ENCODE measurements at places on chromosomes 16 and 17. TPM values are rescaled to one million over a fixed set of nuclear protein-coding genes. Genes with fewer than 3 reads are reported as not detected.

- peaks cover 10% of the 10 kb centered on the region for H3K27me3 ChIP-seq
- peaks cover 30% of the 10 kb centered on the region for H3K4me1 ChIP-seq
- H3K27ac ChIP-seq = peak overlapping the region; percentile 96
- DNase-seq = no peak
- peak overlapping the region; percentile 90 for H3K4me3 ChIP-seq
- peaks cover 36% of the 10 kb centered on the region for H3K36me3 ChIP-seq
Measured at GRCh38 chr16:3282103-3282729, 1.1 kb upstream of the ZNF263 start.

DNA sequence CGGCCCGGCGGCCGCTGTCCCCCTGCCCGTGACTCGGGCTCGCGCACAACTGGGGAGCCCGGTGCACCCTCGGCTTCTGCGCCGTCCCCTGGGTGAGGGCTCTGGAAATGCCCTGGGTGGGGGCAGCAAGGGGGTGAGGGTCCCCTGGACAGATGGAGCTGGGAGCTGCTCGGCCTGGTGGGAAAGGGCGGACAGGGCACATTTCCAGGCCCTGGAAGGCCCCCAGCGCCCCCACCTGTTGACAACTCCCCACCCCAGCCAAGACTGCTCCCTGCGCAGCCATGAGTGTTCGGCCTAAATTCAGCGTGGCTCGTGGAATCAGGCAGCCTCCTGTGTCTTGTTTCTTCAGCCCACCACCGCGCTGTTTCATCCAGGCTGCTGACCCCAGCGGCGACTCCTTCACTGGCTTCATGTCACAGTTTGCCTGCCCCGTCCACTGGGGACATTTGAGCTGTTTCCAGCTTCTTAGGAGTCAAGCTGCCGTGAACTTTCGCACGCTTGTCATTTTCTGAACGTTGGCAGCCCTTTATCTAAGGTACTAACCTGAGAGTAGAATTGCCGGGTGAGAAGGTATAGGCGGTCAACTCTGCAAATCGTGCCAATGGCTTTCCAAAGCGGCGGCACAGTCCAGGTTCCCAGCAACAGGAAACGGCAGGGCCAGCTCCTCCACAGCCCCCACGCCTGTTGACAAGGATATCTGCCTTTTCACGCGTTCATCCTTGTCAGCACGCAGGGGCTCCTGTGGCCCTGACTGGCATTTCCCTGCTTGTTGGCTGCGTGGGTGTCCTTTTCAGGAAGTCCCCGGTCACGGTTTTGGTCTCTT is 895 bp downstream of the UTS2R start:
- DNase-seq = no peak
- peaks cover 51% of the 10 kb centered on the region for H3K27me3 ChIP-seq
- H3K4me3 ChIP-seq = no peak overlapping the region
- H3K27ac ChIP-seq = no peak overlapping the region

DNA sequence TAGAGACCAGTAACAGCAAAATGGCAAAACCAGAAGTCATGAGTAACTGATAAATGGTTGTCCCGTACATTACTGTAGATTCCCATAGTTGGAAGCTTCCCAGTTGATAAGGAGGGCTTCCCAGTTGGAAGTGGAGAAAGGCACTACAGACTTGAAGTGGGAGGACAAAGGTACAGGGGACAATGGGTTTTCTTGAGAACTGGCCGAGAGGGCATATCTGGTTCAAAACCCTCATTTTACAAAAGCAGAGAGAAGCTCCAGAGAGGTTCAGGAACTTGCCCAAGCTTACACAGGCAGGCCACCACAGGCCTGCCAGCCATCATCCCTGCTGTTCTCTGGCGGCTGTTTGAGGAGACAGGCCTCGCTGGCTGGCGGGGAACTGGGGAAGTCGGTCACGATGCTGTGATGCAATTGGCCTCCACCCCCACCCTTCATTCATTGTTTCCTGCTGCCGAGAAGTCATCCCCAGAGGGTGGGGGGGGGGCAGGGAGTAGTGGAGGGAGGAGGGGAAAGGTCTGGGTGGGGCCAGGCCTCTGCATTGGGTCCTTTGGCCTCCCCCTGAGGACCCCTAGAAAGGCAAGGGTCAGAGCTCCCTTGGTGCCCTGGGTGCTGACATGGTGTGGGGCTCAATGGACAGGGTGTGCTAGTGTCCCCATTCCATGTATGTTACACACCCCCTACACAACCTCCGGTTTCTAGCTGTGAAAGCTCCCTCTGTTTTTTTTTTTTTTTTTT is 3.0 kb downstream of the UBALD2 start:
- H3K36me3 ChIP-seq = peaks cover 55% of the 10 kb centered on the region
- peak overlapping the region; percentile 93 for H3K4me3 ChIP-seq
- H3K27me3 ChIP-seq = no peaks in the 10 kb centered on the region
- peak overlapping the region; percentile 99 for H3K27ac ChIP-seq
- peaks cover 61% of the 10 kb centered on the region for H3K4me1 ChIP-seq
- peak; percentile 79 for DNase-seq

- no peak overlapping the region for H3K27ac ChIP-seq
- H3K27me3 ChIP-seq = no peaks in the 10 kb centered on the region
- peaks cover 13% of the 10 kb centered on the region for H3K4me1 ChIP-seq
- no peak for DNase-seq
- H3K4me3 ChIP-seq = no peak overlapping the region
Measured at GRCh38 chr17:8913091-8913490, 45.6 kb upstream of the PIK3R6 start.

The FAM222B gene
- 15.7 TPM for total RNA-seq

- H3K27me3 ChIP-seq = no peaks in the 10 kb centered on the region
- H3K27ac ChIP-seq = no peak overlapping the region
- DNase-seq = no peak
- peaks cover 7% of the 10 kb centered on the region for H3K4me1 ChIP-seq
Measured at GRCh38 chr17:68277807-68278206, 13.1 kb downstream of the SLC16A6 start.

- H3K4me1 ChIP-seq = peaks cover 22% of the 10 kb centered on the region
- peaks cover 11% of the 10 kb centered on the region for H3K27me3 ChIP-seq
- H3K36me3 ChIP-seq = no peaks in the 10 kb centered on the region
- peak overlapping the region; percentile 78 for H3K27ac ChIP-seq
- DNase-seq = no peak
Measured at GRCh38 chr16:19118938-19119431, 5.2 kb downstream of the ITPRIPL2 start.
